ENCODE measurements at places on chromosomes 3 and 15. TPM values are rescaled to one million over a fixed set of nuclear protein-coding genes. Genes with fewer than 3 reads are reported as not detected.

Gene GPR149
- not detected for total RNA-seq

Gene BAHD1
- 21.5 TPM for total RNA-seq

Gene SENP2
- total RNA-seq, result 61.1 TPM

Gene LMAN1L
- total RNA-seq, result 0.93 TPM

Gene ITIH3
- not detected for total RNA-seq

Gene RTP1
- not detected for total RNA-seq

Gene FANCD2OS
- total RNA-seq, result not detected

Gene ADAMTSL3
- total RNA-seq, result not detected

Gene CACNA1D
- not detected for total RNA-seq

Gene GOLGA6L4
- 2.9 TPM for total RNA-seq

Gene TMEM89
- total RNA-seq, result not detected

DNA sequence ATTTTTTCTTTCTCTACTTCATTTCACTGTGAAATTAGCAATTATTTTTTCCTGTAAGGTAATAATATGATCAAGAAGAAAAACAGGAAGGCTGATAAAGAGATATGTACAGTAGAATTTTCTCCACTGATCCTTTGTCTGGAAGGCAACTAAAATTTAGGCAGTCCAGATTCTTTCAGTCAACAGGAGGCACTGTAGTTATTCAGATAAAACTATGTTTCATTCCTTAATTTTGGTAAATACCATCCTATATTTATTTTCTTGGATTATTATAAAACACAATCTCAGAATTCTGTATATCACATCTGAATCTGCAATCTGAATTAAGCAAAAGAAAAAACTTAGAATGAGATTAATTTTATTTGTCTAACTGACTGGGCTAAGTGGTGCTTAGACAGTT lies 343.2 kb downstream of the LSAMP start:
- H3K27me3 ChIP-seq, result no peaks in the 10 kb centered on the region
- H3K4me3 ChIP-seq, result no peak overlapping the region
- no peak for DNase-seq
- H3K36me3 ChIP-seq, result no peaks in the 10 kb centered on the region
- H3K27ac ChIP-seq, result no peak overlapping the region

DNA sequence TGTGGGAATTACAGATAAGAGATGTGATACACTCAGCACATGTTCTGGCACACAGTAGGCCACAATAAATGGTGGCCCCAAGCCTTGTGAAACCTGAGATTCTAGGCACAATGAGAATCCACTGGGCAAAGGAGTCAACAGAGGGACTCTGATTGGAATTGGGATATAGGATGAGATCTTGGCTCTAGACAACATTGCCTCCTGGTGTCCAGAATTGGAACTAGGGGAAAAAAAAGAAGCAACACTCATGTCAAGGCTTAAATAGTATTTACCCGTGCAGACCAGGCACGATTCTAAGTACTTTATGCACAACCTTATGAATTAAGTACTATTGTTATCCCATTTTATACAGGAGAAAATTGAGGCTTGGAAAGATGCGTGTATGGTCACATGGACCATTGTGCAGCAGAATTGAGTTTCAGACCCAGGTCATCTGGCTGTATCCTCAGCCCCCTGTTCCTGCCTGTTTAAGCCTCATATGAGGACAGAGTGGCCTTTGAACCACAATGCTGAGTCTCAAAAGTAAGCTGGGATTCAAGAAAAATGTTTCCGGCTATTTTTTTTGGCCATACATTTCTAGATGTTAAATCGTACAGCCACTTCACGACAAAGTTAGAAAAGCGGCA lies 124.8 kb downstream of the SV2B start:
- peaks cover 21% of the 10 kb centered on the region for H3K27me3 ChIP-seq
- H3K4me1 ChIP-seq, result no peaks in the 10 kb centered on the region
- H3K27ac ChIP-seq, result no peak overlapping the region
- H3K4me3 ChIP-seq, result no peak overlapping the region

- DNase-seq, result no peak
- no peak overlapping the region for H3K27ac ChIP-seq
- no peaks in the 10 kb centered on the region for H3K4me1 ChIP-seq
- H3K36me3 ChIP-seq, result no peaks in the 10 kb centered on the region
Measured at GRCh38 chr3:2024713-2025112, 74.0 kb upstream of the CNTN4 start.

DNA sequence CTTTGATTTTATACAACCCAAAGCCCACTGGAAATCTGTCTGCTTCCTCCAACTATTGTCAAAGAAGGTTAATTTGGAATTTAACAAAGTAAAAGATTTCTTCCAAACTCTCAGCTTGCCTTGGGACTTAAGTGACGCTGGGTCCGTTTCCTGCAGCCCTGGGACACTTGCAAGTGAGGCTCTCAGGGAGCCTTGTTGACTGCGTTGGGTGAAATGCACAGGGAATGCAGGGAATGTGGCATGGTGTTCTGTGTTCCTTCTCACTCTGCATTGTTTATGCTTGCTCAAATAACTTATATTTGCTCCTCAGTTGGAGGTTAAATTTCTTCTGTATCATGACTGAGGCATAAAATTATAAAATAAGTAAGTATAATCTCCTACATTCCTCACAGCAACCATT lies 60.9 kb upstream of the TJP1 start:
- H3K4me1 ChIP-seq, result no peaks in the 10 kb centered on the region
- no peaks in the 10 kb centered on the region for H3K36me3 ChIP-seq
- no peak for DNase-seq
- H3K27ac ChIP-seq, result no peak overlapping the region
- H3K4me3 ChIP-seq, result no peak overlapping the region

- H3K4me3 ChIP-seq, result no peak overlapping the region
- no peaks in the 10 kb centered on the region for H3K4me1 ChIP-seq
- no peak overlapping the region for H3K27ac ChIP-seq
- no peaks in the 10 kb centered on the region for H3K36me3 ChIP-seq
- H3K27me3 ChIP-seq, result no peaks in the 10 kb centered on the region
- DNase-seq, result no peak
Measured at GRCh38 chr3:97438131-97438530, 326.4 kb upstream of the ARL6 start.

- no peaks in the 10 kb centered on the region for H3K36me3 ChIP-seq
- DNase-seq, result no peak
- H3K4me1 ChIP-seq, result no peaks in the 10 kb centered on the region
- peaks cover 5% of the 10 kb centered on the region for H3K27me3 ChIP-seq
- peak within 1 kb of the TSS; percentile 7 for H3K4me3 ChIP-seq
Measured at GRCh38 chr3:159839561-159840379, 148.9 kb upstream of the IL12A start.

DNA sequence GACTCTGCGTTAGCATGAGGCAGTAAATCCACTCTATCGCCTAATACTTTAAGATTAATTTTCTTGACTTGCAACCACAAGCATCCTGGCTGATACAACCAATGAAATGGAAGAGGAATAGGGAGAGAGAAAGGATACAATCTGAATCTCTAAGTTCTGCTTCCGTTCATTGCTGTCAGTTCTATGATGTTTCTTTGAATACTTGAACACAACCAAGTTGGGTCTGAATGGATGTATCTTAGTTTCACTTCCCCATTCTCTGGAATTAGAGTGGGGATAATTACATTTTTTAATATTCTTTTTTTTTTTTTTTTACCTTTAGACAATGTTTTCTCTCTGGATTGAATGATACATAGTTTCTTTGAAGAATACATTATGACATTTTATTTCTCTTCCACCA lies 22.9 kb downstream of the PDE8A start:
- no peaks in the 10 kb centered on the region for H3K36me3 ChIP-seq
- no peak for DNase-seq
- peaks cover 31% of the 10 kb centered on the region for H3K4me1 ChIP-seq
- H3K27ac ChIP-seq, result no peak overlapping the region
- H3K27me3 ChIP-seq, result no peaks in the 10 kb centered on the region
- no peak overlapping the region for H3K4me3 ChIP-seq

DNA sequence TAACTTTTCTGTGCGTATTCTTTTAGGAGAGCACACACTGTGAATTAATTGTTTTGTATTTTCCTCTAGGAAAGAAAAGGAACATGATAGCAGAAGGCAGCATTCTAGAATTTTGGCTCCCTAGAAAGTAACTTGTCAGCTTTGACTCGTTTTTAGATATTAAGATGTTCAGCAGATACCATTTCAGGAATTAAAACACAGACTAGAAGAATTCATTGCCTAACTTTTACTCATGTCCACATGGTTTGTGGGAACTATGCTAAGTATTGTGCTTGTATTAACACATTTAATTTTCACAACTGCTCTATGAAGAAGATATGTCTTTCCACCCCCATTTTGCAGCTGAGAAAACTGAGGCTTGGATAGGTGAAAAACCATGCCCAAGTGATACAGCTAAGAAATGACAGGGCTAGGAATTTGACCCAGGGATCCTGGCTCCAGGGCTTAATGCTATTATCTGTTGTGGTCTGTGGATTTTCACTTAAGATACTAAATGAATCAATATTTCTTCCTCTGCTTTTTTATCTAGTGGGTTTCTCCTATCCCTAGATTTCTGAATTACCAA lies 128.8 kb downstream of the MITF start:
- H3K4me3 ChIP-seq, result no peak overlapping the region
- no peaks in the 10 kb centered on the region for H3K4me1 ChIP-seq
- H3K36me3 ChIP-seq, result no peaks in the 10 kb centered on the region
- H3K27ac ChIP-seq, result no peak overlapping the region
- H3K27me3 ChIP-seq, result no peaks in the 10 kb centered on the region

- no peaks in the 10 kb centered on the region for H3K4me1 ChIP-seq
- no peaks in the 10 kb centered on the region for H3K27me3 ChIP-seq
- no peak overlapping the region for H3K4me3 ChIP-seq
- no peak for DNase-seq
- H3K36me3 ChIP-seq, result peaks cover 3% of the 10 kb centered on the region
- no peak overlapping the region for H3K27ac ChIP-seq
Measured at GRCh38 chr3:48039487-48040190, 23.4 kb upstream of the MAP4 start.

- H3K4me3 ChIP-seq, result no peak overlapping the region
- H3K36me3 ChIP-seq, result no peaks in the 10 kb centered on the region
- no peak overlapping the region for H3K27ac ChIP-seq
Measured at GRCh38 chr15:48556159-48556897, 89.2 kb downstream of the FBN1 start.

DNA sequence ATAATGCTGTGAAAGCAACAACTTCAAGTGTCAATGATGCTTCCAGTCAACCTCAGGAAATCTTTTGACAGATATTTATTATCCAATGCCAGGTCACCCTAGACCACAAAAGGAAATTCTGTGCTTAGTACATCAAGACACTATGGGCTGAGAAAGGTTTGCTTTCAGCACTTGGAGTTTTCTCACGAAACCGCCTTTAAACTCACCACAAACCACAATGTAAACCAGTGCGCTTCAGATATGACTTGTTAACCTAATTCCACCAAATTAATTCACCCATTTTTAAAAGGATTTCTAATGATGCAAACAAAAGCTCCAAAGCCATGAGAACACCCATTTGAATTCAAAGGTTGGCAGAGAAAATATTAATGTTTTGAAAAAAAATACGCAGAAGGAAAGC lies 292.9 kb upstream of the NR2F2 start:
- H3K36me3 ChIP-seq, result no peaks in the 10 kb centered on the region
- H3K27ac ChIP-seq, result no peak overlapping the region
- H3K4me1 ChIP-seq, result no peaks in the 10 kb centered on the region
- DNase-seq, result no peak

GRCh38 chr3:99172736-99173657 lies 271.5 kb upstream of the DCBLD2 start:
- H3K4me1 ChIP-seq, result no peaks in the 10 kb centered on the region
- no peak for DNase-seq
- H3K27ac ChIP-seq, result no peak overlapping the region
- H3K36me3 ChIP-seq, result no peaks in the 10 kb centered on the region
- H3K4me3 ChIP-seq, result no peak overlapping the region

- no peak for DNase-seq
- peaks cover 52% of the 10 kb centered on the region for H3K4me1 ChIP-seq
- H3K27me3 ChIP-seq, result no peaks in the 10 kb centered on the region
- peak overlapping the region; percentile 95 for H3K4me3 ChIP-seq
- H3K27ac ChIP-seq, result peak overlapping the region; percentile 99
Measured at GRCh38 chr3:136192831-136193230, 3.3 kb downstream of the MSL2 start.

DNA sequence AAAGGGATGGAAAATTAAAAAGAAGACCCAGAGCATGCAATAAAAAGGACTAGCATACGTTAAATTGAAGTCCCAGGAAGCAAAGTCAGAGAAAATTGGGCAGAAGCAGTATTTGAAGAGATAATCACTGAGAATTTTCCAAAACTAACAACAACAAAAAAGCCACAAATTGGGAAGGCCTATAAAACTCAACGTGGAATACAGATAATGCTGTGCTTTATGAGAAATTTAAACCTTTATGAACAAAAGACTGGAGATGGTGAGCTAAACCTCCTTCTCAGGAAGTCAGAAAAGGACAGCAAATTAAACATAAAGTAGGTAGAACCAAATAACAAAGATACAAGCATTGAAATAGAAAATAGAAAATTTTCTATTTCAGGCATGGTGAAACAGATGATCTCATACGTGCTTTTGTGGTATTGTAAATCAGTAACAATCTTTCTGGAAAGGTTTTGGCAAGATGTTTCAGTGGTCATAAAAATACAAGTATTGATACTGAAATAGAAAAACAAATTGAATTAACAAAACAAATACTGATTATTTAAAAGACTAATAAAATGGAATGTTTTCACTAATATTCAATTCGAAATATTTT lies 55.6 kb downstream of the LYSMD4 start:
- H3K27ac ChIP-seq, result no peak overlapping the region
- DNase-seq, result no peak
- H3K4me3 ChIP-seq, result no peak overlapping the region
- H3K4me1 ChIP-seq, result no peaks in the 10 kb centered on the region

GRCh38 chr3:137514853-137515252 lies 249.3 kb upstream of the SOX14 start:
- DNase-seq, result no peak
- no peak overlapping the region for H3K27ac ChIP-seq
- no peaks in the 10 kb centered on the region for H3K27me3 ChIP-seq
